Upper lobe of left lung (tissue), 6 donors: ENCODE measurements at places on chromosomes 7 and 10. TPM values are rescaled to one million over a fixed set of nuclear protein-coding genes. Genes with fewer than 3 reads are reported as not detected.

The TMEM213 gene
- 0.49 TPM for total RNA-seq

The NACAD gene
- 1.1 TPM for total RNA-seq

The RADIL gene
- 10.5 TPM for total RNA-seq

The SEC31B gene
- total RNA-seq, result 7.9 TPM

DNA sequence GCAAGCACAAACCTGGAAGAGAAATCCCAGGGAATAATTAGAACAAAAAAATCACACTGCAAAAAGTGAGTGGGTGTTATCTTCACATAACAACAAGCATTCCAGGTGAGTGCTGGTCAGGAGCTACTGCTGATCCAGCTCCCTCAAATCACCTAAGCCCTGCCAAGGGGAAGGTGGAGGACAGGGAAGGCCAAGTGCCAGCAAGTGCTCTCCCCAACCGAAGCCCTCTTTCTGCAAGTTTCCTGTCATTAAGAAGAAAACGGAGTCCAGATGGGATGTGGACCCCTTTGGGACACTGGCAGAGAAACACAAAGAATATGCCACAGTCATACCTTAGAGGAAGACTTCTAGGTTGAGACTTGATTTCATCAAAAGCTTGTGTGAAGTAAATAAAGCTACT is 933.0 kb upstream of the ZNF722 start:
- DNase-seq, result no peak
- H3K4me1 ChIP-seq, result no peaks in the 10 kb centered on the region
- no peaks in the 10 kb centered on the region for H3K27me3 ChIP-seq
- no peak overlapping the region for H3K4me3 ChIP-seq
- no peak overlapping the region for H3K27ac ChIP-seq
- H3K36me3 ChIP-seq, result no peaks in the 10 kb centered on the region

- H3K4me1 ChIP-seq, result no peaks in the 10 kb centered on the region
- H3K36me3 ChIP-seq, result no peaks in the 10 kb centered on the region
- no peak for DNase-seq
- peak overlapping the region; percentile 26 for H3K27ac ChIP-seq
- H3K4me3 ChIP-seq, result no peak overlapping the region
These were observed 57.3 kb upstream of the GSAP start for GRCh38 chr7:77473229-77474005.

DNA sequence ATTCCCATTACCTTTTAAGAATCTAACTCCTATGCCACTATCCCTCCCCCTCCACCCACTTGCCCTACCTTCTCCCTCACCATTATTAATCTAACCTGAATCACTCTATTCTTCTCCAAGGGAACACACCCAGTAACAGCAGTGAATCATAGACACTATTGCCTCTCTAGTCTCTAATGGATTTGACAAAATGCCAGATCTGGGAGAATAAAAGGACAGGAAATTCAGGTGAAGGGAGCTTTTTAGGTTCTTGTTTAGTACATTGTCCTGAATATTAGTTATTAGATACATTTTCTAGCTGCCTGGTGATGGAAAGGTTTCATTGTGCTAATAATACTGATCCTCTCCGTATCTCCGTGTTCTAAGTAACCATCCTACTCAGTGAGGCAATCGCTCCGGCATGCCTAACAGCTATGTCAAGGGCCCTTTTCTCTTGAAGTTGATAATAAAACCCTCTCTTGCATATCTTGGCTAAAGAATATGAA is 4.1 kb upstream of the SFR1 start:
- no peaks in the 10 kb centered on the region for H3K27me3 ChIP-seq
- H3K36me3 ChIP-seq, result no peaks in the 10 kb centered on the region
- no peak for DNase-seq
- no peak overlapping the region for H3K27ac ChIP-seq
- H3K4me3 ChIP-seq, result no peak overlapping the region

GRCh38 chr7:37732253-37732652 is 48.7 kb downstream of the GPR141 start:
- H3K36me3 ChIP-seq, result no peaks in the 10 kb centered on the region
- DNase-seq, result peak; percentile 49
- H3K27ac ChIP-seq, result peak overlapping the region; percentile 46
- H3K4me1 ChIP-seq, result peaks cover 7% of the 10 kb centered on the region

GRCh38 chr7:47513741-47514241 is 68.1 kb downstream of the TNS3 start:
- peaks cover 13% of the 10 kb centered on the region for H3K4me1 ChIP-seq
- DNase-seq, result no peak
- H3K27ac ChIP-seq, result peak overlapping the region; percentile 8
- H3K27me3 ChIP-seq, result no peaks in the 10 kb centered on the region
- no peaks in the 10 kb centered on the region for H3K36me3 ChIP-seq
- H3K4me3 ChIP-seq, result no peak overlapping the region

- no peaks in the 10 kb centered on the region for H3K4me1 ChIP-seq
- H3K4me3 ChIP-seq, result no peak overlapping the region
These were observed 16.6 kb downstream of the MNX1 start for GRCh38 chr7:156993925-156994235.

DNA sequence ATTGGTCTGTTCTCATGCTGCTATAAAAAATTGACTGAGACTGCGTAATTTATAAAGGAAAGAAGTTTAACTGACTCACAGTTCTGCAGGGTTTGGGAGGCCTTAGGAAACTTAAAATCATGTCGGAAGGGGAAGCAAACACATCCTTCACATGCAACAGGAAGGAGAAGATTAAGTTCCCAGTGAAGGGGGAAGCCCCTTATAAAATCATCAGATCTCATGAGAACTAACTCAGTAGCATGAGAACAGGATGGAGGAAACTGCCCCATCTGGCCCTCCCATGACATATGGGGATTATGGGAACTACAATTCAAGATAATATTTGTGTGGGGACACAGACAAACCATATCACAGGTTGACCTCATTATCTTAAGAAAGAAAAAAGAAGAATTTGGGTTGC is 134.5 kb downstream of the PPP1R3A start:
- no peak for DNase-seq
- no peak overlapping the region for H3K27ac ChIP-seq
- no peaks in the 10 kb centered on the region for H3K36me3 ChIP-seq

DNA sequence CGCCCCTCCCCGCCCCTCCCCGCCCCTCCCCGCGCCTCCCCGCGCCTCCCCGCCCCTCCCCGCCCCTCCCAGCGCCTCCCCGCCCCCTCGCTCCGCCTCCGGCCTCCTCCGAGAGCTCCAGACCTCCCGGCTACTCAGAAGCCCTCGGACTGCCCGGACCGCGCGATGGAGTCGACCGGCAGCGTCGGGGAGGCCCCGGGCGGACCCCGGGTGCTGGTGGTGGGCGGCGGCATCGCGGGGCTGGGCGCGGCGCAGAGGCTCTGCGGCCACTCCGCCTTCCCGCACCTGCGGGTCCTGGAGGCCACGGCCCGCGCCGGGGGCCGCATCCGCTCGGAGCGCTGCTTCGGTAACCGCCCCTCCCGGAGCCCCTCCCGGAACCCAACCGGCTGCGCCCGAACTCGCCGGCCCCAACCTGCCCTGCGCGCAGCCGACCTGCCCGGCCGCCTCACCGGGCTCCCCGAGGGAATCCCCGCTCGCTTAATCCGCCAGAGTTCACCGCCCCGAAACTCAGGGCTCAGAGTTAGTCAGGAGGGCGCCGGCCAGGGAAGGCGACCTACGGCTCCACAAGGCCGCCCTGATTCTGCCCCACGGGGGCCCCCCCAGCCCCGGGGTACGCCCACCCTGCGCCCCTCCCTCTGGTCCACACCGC is at the start of gene PAOX:
PAOX (plus strand) TSS at position 111 of the 649 bp plus-strand sequence; CDS start at position 166, 55 bp downstream.
- DNase-seq, result peak; percentile 66
- H3K4me1 ChIP-seq, result peaks cover 19% of the 10 kb centered on the region
- H3K4me3 ChIP-seq, result peak within 1 kb of the TSS; percentile 94
- no peaks in the 10 kb centered on the region for H3K36me3 ChIP-seq
- peak within 1 kb of the TSS; percentile 84 for H3K27ac ChIP-seq

DNA sequence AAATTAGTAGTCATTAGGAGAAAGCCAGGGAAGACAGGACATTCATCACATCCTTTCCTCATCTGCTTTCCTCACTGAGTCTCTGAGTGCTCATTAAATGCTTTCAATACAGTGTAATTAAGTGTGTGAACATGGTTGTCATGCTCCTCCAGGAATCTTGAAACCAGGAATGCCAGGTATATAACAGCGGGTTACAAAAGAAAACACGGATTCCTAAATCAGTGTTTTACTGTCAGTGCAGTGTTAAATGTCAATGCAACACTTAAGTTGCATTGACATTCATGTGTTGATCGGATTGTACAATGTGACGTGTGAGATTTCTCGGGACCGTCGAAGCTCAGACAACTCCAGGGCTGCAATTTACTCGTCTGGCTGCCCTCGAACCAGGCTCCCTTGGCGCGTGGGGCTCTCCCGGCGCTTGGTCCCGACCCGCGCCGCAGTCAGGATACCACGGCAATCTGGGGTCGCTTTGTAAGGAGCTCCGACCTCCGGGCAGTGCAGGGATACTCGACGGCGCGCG is 455 bp upstream of the SPAG6 start:
- H3K27me3 ChIP-seq, result no peaks in the 10 kb centered on the region
- DNase-seq, result no peak
- peaks cover 15% of the 10 kb centered on the region for H3K4me1 ChIP-seq
- H3K4me3 ChIP-seq, result peak overlapping the region; percentile 27

DNA sequence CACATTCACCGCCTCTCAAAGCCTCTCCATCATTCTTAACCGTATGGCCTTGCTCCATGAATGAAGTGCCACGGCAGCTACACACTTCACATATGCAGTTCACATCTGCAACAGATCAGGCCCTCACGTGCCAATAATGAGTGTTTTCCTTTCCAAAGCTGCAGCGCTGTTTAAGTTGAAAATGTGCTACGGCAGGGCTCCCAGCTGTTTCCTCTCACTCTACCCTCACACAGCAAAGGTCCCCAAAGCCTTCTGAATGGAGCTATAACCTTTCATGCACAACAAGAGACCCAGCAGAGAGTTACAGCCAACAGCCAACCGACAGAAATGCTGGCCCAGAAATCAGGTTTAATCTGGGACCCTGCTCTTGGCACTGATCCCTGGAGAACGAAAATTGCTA is 236.1 kb downstream of the ELMO1 start:
- no peaks in the 10 kb centered on the region for H3K36me3 ChIP-seq
- no peak for DNase-seq
- H3K27ac ChIP-seq, result no peak overlapping the region
- H3K27me3 ChIP-seq, result no peaks in the 10 kb centered on the region

DNA sequence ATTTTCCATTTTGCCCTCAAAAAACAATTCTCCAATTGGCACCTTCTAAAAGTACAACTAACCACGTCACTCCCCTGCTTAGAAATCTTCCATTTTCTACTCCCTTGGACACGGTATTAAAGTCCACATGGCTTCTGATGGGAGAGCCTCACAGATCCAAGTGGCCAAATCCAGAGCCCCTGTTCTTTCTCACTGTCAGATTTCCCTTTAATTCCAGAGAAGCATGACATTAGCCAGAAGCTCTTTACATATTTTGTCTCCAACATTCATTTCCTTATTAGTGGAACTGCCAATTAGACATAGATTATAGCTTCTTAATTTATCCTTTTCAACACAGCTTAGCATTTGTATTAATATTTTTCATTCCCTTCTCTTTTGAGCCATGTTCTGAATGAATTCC is 118.7 kb downstream of the ELMO1 start:
- no peaks in the 10 kb centered on the region for H3K36me3 ChIP-seq
- peaks cover 7% of the 10 kb centered on the region for H3K4me1 ChIP-seq
- no peaks in the 10 kb centered on the region for H3K27me3 ChIP-seq
- H3K27ac ChIP-seq, result no peak overlapping the region
- DNase-seq, result no peak

GRCh38 chr7:133501771-133502170 is 248.9 kb downstream of the EXOC4 start:
- DNase-seq, result no peak
- H3K36me3 ChIP-seq, result no peaks in the 10 kb centered on the region
- no peaks in the 10 kb centered on the region for H3K4me1 ChIP-seq

DNA sequence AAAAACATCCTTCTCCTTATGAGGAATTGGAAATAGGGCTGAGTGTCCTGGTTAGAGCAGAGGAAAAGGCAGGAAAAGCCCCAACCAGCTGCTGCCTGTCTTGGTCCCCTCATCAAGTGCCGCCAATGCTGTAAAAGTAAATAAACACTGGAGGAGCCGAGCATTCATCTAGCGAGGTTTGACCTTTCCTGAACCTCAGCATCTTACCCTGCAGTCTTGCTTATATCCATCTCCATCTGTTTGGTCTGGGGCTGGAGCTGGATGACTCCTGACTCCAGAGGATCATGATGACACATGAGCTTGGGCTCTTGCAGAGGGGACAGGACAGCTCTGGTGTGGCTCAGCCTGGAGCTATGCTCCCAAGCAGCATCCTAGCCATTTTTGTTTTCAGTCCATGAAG is 501.1 kb downstream of the TNS3 start:
- no peak overlapping the region for H3K27ac ChIP-seq
- no peak for DNase-seq
- H3K4me3 ChIP-seq, result no peak overlapping the region
- H3K27me3 ChIP-seq, result no peaks in the 10 kb centered on the region

- peak; percentile 62 for DNase-seq
- peak within 1 kb of the TSS; percentile 97 for H3K27ac ChIP-seq
- H3K4me1 ChIP-seq, result peaks cover 35% of the 10 kb centered on the region
- no peaks in the 10 kb centered on the region for H3K36me3 ChIP-seq
- no peaks in the 10 kb centered on the region for H3K27me3 ChIP-seq
These were observed at the start of gene ARID5B for GRCh38 chr10:61900829-61901792. ARID5B (plus strand) TSS chr10:61901699; CDS start chr10:61901710, 11 bp downstream.

- DNase-seq, result no peak
- no peaks in the 10 kb centered on the region for H3K4me1 ChIP-seq
- H3K36me3 ChIP-seq, result no peaks in the 10 kb centered on the region
These were observed 5.6 kb downstream of the PTN start for GRCh38 chr7:137337902-137338301.

DNA sequence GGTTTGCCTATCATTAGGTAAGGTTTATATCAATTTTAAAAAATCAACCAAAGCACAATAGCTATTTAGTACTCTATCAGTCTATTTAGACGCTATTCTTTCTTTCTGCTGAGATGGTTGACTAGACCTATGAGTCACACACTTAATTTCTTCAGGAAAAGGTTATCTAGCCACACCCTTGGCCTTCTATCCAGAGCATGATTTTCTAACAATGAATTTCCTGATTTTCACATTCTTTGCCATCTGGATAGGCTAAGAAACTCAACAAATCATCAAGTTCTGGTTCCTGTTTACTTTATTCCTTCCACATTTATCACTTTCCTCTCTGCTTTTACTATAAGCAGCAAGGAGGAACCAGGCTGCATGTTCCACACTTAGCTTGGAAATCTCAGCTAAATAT is 8.1 kb downstream of the PRPS1L1 start:
- H3K4me3 ChIP-seq, result no peak overlapping the region
- no peak overlapping the region for H3K27ac ChIP-seq
- H3K4me1 ChIP-seq, result peaks cover 15% of the 10 kb centered on the region

GRCh38 chr10:91289305-91289704 is 68.8 kb downstream of the PCGF5 start:
- H3K4me3 ChIP-seq, result no peak overlapping the region
- H3K4me1 ChIP-seq, result no peaks in the 10 kb centered on the region
- no peaks in the 10 kb centered on the region for H3K27me3 ChIP-seq
- H3K36me3 ChIP-seq, result peaks cover 3% of the 10 kb centered on the region

- H3K27ac ChIP-seq, result no peak overlapping the region
- H3K4me1 ChIP-seq, result no peaks in the 10 kb centered on the region
- no peaks in the 10 kb centered on the region for H3K36me3 ChIP-seq
- no peak overlapping the region for H3K4me3 ChIP-seq
- DNase-seq, result peak; percentile 23
These were observed 133.5 kb upstream of the PRSS58 start for GRCh38 chr7:142391191-142391992.

- H3K4me1 ChIP-seq, result no peaks in the 10 kb centered on the region
- H3K4me3 ChIP-seq, result no peak overlapping the region
- DNase-seq, result no peak
- no peaks in the 10 kb centered on the region for H3K36me3 ChIP-seq
- no peak overlapping the region for H3K27ac ChIP-seq
These were observed 368.8 kb downstream of the ADRA2A start for GRCh38 chr10:111445667-111446066.
